ENCODE measurements at places on chromosomes 6 and 20.

GRCh38 chr20:40090236-40090635 is 598.8 kb downstream of the MAFB start:
- no peak for DNase-seq

DNA sequence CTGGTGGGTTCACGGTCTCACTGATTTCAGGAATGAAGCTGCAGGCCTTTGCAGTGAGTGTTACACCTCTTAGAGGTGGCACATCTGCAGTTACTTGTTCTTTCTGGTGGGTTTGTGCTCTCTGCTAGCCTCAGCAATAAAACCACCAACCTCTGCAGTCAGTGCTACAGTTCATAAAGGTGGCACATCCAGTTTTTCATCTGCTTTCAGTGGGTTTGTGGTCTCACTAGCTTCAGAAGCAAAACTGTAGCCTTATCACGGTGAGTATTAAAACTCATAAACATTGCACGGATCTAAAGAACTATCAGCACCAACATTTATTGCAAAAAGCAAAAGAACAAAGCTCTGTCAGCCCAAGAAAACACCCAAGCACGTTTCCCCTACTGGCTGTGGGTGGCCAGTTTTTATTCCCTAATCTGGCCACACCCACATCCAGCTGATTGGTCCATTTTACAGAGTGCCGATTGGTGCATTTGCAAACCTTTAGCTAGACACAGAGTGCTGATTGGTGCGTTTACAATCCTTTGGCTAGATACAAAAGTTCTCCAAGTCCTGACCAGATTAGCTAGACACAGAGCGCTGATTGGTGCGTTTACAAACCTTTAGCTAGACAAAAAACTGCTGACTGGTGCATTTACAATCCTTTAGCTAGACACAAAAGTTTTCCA is 3.4 kb upstream of the TMEM14C start:
- no peak for DNase-seq

DNA sequence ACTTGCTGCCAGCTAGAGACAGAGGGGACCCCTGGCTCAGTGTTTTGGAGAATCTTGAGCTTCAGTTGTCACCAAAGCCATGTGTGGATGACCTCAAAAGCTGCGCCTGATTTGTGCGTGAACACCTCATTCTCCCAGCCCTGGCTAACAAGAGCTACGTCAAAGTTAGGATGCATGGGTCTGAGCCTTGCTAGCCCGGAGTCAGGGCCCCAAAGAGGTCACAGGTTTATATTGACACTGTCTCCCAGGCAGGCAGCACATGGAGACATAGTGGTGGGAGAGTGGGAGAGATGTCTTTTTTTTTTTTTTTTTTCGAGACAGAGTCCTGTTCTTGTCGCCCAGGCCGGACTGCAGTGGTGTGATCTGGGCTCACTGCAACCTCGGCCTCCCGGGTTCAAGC is 36.1 kb upstream of the DUSP22 start:
- DNase-seq: no peak

DNA sequence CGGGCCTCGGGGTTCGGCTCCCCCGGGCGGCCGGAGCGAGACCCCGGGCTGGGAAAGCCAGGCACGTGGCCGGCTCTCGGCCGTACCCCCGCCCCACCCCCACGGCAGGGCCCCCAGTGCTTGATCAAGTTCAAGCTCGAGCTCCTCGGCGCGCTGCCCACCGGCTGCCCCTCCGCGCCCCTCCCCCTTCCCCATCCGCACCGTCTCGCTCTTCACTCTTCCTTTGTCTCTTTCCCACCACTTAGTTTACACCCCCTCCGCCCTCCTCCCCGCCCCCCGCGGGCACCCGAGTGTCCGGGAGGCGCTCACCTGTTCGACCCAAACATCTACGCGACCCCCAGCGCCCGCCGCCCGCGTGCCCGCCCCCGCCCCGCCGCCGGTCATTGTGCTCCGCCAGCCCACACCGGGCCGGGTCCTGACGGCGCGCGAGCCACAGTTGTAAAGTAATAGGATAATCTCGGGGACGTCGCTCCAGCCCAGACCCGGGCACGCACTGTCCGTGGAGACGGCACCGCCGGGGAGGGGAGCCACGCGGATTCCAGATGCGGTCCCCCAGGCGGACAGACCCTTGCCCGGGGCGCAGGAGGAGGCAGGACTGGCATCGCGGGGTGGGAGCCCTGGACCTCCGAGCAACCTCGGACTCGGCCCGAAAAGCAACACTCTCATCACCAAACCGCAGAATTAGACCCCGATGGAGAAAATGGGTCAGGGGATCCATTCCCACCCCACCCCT is 100.7 kb downstream of the NOL4L start:
- no peak for DNase-seq

DNA sequence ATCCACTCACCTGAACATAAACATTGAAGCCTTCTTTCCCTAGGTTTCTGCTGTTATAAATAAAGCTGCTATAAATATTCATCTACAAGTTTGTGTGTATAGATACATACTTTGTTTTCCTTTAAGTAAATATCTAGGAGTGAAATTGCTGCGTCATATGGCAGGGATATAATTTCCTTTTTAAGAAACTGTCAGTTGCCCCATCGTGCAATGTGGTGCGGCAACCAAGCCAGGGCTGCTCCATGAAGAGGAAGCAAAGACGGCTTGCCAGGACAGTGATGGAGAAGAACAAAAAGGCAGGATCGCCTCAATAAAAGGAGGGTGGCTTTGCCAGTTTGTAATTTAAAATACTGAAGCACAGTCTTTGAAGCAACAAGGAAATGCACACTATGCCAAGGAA is 36.6 kb downstream of the CITED2 start:
- DNase-seq: no peak

- no peak for DNase-seq
These were observed 52.7 kb downstream of the CDH26 start for GRCh38 chr20:60010689-60011458.
